ENCODE measurements at places on chromosomes 6 and 20.

GRCh38 chr20:54351371-54352136, 123.8 kb upstream of the DOK5 start:
- DNase-seq, result no peak

GRCh38 chr6:29925321-29925720, 17.0 kb upstream of the HLA-A start:
- DNase-seq, result no peak

DNA sequence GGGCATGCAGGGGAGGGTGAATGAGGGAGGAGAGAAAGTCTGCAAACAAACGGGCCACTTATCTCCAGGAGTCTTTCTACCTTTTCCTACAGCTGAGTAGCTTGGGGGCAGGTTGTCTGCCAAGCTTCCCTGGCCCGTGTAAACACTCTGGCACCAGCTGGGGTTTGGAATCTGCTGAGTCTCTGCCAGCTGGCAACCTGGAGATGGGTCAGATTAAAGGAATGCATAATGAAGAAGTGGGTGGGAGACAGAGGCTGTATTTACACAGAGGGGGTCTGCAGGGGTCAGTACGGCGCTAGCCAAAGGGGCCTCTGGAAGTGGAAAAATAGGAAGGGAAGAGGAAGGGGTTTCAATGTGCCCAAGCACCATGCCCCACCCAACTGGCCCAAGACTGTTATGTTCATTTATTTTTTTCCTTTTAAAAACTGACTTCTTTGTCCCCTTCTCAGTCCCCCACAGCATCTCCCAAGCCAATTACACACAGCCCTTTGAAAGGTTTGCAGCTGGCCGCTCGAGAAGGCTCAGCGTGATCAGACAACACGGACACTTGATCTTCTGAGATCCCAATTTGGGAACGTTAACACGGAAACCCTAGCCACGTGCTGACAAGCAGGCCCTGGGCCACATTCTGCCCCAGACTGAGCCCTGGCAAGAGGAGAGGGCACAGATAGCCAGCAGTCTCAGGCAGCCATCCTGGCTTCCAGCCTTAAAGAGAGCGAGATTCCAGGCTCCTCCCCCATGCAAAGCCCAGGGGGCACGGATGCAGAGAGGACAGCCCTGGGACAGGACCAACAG, 25.2 kb downstream of the TRAM2 start:
- peak; percentile 78 for DNase-seq

- DNase-seq, result no peak
Observed at GRCh38 chr6:160730911-160731310, 28.9 kb downstream of the PLG start.

DNA sequence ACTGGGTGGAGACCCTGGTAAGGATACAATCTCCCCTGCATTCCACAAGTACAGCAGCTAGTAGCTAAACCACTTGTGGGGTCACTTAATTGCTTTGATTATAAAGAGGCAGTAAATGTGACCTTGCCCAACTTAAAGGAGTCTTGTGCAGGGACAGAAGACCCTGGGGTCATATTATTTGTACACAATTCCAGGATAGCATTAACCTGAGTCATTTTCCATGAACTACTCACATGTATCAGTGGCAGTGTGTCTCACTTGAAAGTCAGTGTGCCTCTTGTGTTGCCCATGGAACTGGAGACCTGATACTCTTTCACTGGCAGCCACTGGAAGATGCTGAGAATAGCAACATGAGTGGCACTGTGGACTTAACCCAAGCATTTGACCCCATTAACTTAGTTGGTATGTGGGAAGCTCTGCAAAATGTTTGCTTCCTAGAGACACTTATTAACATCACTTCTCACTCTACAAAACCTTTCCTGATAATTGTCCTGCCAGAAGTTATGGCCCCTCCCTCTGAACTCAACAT, 28.9 kb downstream of the CLIC5 start:
- DNase-seq, result no peak

- no peak for DNase-seq
Observed at GRCh38 chr6:3744901-3745470, 6.5 kb downstream of the PXDC1 start.

DNA sequence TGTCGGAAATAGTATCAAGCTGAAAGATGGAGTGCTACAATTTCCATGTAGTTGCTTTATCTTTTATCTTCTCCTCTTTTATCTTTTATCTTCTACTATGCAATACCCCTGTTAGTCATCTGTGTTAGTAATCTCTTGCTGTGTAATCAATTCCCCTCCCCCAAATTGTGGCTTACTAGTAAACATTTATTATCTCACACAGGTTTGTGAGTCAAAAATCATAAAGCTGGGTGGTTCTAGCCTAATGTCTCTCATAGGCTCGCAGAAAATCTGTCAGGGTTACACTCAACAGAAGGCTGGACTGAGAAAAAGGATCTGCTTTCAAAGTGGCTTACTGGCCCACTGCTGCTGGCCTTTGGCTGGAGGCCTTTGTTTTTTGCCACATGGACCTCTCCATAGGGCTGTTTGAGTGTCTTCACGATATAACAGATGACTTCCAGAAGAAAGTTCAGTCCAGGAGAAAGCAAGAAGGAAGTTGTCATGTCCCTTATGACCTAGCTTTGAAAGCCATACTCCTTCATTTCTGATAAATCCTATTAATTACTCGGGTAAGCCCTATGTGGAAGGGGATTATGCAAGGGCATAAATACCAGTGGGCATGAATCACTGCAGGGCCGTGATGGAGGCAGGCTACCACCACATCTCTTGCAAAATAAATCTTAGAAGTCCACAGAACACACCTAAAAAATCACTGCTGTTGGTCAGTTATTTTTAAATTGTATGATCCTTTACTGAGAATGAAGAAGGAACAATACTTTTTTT, 24.5 kb upstream of the PTCHD4 start:
- peak; percentile 85 for DNase-seq

- DNase-seq, result no peak
Observed at GRCh38 chr6:39820553-39820952, 28.4 kb downstream of the DAAM2 start.

DNA sequence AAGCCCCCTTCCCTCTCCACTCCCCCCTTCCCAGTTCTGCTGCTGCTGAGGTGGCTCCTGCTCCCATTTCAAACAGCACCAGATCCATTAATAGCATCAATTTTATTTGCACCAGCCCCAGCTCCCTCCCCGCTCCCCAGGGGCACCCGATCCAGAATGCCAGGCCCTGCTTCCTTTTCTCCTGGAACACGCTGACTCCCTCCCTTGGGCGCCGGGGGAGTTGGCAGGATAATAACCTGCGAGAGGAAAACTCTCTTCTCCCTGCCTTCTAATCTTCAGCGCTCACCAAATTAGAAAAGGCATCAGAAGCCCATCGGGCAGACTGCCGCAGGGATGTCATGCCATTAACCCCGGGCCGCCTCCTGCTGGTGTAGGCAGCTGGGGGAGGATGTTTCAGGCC, 77.8 kb downstream of the NCR2 start:
- DNase-seq, result no peak

- DNase-seq, result no peak
Observed at GRCh38 chr6:109290143-109290931, 91.9 kb downstream of the CD164 start.

DNA sequence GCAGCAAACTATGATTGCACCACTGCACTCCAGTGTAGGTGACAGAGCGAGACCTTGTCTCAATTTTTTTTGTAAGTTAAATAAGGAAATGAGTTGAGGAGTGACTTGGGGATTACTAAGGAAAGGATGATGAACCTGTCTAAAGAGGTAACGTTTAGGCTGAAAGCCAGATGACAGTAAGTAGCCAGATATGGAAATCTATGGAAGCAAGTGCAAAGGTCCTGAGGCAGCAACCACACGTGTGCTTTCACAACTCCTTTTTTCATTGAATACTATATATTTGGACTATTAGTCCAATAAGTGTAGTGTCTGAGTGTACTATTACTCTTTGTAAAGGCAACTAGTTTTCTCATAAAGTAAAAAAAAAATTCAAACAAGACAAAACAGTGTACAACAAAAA, 147.4 kb downstream of the CD24 start:
- DNase-seq, result no peak

DNA sequence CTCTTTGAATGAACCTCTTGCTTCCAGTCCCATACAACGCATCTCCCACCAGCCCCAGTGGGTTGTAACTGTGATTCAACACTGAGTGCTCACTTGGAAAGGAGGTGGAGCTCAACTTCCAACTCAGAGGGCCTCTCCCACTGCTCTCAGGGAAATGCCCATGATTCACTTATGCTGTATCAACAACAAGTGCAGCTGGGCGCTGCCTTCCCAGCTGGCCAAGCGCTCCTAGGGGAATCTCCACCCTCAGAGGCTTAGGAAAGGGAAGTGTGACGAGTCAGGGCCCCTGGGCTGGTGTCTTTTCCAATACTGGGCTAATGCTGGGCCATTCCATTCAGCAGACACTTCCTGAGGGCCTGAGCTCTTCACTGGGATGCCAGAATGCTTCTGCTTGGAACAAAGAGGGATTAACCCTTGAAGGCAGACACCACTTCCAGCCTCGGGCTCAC, 8.1 kb upstream of the OCSTAMP start:
- peak; percentile 84 for DNase-seq

- DNase-seq, result peak; percentile 40
Observed at GRCh38 chr20:46631212-46631869, 19.9 kb downstream of the SLC13A3 start.

GRCh38 chr6:130525408-130525807, 159.6 kb downstream of the TMEM200A start:
- DNase-seq, result no peak

DNA sequence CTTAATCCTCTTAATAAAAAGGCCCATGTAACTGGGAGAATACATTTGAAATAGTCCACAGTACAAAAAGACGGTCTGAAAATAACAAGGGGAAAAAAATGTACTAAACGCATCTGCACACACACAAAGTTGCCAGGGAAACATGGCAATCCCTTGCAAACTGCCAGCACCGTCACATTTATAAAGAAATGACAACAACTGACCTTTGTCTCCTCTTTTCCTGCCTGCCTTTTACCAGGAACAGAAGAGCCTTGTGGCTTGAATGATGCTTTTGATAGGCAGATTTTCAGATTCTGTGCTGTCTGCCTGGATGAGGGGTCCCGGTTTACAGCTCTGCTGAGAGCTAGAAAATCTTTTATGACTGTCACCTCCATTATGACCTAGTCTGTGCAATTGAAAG, 308.6 kb upstream of the ZFP64 start:
- no peak for DNase-seq

DNA sequence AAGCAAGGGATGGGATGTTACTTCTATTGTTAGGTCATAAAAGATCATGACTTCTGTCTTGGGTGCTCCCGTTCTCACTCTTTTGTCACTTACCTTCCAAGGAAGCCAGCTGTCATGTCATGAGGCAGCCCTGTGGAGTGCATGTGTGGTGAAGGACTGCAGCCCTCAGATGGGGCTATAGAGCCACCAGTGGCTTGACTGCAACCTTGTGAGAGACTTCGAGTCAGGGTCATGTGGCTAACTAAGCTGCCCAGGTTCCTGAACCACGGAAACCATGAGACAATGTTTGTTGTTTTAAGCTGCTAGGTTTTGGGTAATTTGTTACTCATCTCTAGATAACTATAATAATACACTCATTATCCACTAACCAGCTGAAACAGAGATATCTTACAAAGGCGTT, 477.1 kb downstream of the BTBD3 start:
- peak; percentile 77 for DNase-seq

DNA sequence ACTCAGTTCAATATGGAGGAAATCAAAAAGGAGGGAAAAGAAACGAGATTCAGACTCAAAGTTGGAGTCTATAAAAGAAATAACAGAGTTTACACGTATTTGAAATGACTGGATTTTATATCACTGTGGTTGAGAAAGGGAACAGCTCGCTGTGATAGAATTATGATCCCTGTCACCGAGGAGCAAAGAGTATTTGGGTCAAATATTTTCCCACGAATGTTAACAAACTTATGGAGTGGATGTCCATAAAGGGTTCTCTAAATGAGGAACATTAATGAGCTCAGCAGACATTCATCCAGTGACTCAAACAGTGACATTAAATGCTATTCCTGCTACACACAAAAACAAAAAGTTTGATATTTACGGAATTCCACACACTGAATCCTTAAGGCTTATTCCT, 57.9 kb downstream of the FHL5 start:
- DNase-seq, result no peak

DNA sequence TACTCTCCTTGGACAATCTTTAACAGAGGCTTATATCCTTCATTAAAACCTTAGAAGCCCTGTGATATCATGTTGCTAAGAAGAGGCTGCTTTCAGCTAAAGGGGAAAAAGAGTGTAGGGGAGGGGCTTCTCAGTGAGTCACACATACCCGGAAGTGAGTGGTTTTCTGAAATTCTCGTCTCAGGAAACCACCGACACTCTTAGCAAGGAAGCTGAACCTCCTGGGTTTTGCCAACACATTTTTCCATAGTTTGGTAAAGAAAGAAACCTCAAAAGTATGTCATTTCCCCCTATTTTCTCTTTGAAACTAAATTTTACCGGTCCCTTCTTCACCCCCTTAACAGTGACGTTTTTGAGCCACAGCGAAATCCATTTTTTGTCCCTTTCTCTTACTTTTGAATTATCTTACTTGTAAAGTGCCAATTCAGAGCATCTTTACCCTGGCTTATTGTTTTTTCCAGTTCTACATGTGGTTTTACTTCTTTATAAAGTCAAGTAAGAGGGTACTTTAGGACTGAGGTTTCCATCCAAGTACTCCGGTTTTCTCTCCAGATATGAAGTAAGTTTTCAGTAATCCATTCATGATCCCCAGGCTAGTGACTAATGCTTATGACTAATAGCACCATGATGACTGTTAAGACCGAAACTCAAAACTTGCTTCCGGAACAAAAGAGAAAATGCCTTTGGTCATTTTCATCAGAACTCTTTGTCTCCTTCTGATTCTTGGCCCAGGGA, 219.3 kb downstream of the ARHGAP18 start:
- peak; percentile 99 for DNase-seq

GRCh38 chr6:121008553-121008952, 325.7 kb downstream of the TBC1D32 start:
- DNase-seq, result peak; percentile 7

DNA sequence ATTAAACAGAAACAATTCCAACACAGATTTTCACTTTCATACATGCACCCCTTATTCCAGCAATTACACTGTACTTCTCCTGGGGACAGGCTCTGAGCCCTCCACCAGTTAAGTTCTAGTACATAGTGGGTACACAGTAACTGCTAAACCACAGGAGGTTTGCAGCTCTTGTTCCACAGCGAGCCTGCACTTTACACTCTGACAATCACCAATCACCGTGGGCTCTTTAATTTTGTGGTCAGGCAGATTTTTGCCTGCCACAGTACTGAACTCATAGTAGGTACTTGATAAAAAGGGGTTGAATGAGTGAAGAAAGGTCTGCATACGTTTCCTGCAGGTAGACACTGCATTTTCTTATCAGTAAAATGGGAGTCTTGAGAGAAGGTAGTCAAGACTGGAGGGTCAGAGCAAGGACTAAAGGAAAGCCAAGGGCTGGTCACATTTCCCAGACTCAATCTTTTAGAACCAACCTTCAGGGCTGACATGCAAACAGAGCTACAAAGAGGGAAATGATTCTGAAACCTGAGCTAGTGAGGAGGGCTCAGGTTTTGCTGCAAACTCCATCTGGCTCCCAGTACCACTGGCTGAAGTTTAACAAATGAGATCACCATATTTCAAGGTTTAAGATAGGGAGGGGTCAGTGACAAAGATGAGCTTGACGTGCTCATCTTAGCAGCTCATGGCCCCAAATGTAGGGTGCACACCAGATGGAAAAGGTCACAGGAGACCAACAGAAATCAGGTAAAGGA, 404.6 kb downstream of the BTBD9 start:
- DNase-seq, result no peak
